ENCODE measurements at places on chromosomes 3 and 15.

- DNase-seq: no peak
Observed at GRCh38 chr3:171255236-171255806, 204.9 kb downstream of the TNIK start.

DNA sequence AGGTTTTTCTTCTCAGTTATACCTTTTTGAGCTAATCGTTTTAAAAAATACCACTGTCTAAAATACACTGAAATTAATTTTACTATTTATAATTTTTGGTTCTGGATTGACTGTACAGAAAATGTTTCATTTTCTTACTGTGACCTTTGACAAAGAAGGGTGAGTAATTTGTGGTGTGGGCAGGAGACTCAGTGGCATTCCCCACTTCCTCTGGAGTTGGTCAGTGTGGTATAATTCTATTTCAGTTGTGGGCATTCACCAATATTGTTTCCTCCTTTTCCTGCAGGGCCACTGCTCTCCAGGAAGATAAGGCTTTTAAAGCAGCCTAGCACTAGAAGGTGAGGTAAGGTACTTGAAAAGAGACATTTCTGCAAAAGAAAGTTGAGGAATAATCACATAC lies 6.5 kb downstream of the DAG1 start:
- no peak for DNase-seq

- DNase-seq: no peak
Observed at GRCh38 chr3:155196131-155197021, 97.1 kb downstream of the STRIT1 start.

DNA sequence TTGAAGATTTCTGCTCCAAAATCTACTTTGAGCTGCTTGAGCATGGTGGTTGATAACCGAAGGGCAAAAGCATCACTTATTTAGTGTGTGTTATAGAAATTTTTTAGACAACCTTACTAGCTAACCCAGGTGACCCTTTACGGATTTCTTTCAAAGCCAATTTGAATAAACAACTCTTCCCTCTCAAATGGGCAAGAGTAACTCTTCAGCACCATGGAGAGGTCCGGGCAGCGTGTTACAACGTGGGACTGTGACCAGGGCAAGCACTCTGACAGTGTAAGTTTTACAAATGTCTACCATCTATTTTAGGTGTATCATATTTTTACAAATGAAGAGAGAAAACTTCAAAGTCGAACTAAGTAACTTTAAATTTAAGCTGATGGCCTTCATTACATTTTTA lies 471.8 kb downstream of the MFSD1 start:
- DNase-seq: no peak

GRCh38 chr3:20837676-20838302 lies 651.8 kb upstream of the SGO1 start:
- peak; percentile 40 for DNase-seq

GRCh38 chr3:141429371-141430035 lies 57.3 kb upstream of the RASA2 start:
- DNase-seq: no peak

DNA sequence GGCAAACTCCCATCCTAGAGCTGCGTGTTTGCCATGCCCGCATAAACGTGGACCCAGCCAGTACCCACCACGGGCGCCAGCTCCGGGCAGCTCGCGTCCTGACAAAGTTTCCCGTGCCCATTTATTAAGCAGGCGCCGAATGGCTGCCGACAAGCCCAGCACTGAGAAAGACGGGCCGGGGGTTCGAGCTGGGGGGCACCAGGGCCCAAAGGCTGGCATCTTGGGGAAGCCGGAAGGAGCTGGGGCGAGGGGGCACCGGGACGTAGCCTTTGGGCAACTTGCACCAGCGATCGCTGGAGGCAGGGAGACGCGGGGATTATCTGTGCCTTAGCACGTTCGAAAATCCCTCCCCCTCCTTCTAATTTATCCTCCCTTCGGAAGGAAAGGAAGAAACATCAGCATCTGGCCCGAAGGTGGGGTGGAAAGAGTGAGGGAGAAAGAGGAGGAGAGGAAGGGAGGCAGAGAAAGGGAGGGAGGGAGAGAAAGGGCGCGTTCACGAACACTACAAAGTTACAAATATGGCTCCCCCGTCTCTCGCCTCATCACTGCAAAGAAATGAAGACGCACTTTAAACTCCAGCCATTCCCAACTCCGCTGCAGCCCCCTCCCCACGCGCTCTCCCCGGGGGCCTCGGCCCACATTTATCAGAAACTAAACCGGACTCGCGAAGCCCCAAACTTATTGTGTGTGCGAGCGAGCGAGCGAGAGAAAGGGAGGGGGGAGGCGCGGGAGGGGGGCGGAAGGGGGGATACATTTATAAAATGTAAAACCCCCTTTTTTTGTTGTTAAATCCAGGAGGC lies 1.0 kb downstream of the ANP32A start:
- peak; percentile 58 for DNase-seq

DNA sequence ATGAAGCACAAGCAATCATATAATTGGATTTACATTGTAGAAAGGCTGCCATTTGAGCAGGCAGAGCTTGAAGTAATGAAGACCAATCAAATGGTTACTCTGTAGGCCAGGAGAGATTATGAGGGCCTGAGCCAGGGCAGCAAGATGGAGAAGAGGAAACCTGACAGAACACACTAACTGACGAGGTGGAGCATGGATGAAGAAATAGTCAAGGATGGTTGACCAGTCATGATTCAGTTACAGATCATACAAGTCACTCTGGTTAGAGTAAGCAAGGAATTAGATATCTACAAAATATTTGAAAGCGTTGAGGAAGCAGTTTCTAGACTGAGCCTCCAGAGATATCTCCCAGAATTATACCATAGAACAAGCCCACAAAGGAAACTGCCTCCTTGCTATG lies 101.8 kb upstream of the THSD4 start:
- DNase-seq: no peak

- DNase-seq: no peak
Observed at GRCh38 chr3:10291641-10292040, 1.1 kb downstream of the GHRL start.

DNA sequence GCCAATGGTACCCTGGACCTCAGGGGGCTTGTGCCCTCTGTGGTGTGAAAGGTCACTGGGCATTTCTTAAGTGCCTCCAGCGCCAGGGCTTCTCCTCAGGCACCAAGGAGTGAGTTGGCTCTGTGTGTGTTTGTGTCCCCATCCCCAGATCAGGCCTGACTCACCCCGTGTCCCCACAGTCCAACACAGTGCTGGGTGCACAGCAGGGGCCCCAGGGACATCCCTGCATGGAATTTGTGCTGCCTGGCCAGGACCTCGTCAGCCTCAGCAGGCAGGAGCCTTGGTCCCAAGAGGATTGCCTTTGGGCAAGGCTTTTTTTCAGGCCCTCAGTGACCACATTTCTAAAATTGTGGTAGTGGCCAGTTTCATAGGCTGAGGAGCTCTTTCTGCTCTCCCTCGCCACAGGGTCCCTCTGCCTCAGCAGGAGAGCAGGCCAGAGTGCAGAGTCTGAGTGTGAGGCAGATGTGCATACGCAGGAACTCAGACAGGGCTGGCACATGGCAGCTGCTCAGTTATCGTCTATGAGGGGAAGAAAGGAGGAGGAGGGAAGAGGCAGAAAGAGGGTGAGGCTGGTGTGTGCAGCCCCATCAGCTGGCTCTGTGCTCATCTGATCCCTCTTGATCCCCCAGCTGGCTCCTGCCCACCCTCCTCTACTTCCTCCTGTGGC lies 215.6 kb downstream of the RPLP1 start:
- peak; percentile 50 for DNase-seq

- DNase-seq: no peak
Observed at GRCh38 chr3:42698216-42698910, 4.2 kb downstream of the HHATL start.
